ENCODE measurements at places on chromosomes 7 and 10. TPM values are rescaled to one million over a fixed set of nuclear protein-coding genes. Genes with fewer than 3 reads are reported as not detected.

DNA sequence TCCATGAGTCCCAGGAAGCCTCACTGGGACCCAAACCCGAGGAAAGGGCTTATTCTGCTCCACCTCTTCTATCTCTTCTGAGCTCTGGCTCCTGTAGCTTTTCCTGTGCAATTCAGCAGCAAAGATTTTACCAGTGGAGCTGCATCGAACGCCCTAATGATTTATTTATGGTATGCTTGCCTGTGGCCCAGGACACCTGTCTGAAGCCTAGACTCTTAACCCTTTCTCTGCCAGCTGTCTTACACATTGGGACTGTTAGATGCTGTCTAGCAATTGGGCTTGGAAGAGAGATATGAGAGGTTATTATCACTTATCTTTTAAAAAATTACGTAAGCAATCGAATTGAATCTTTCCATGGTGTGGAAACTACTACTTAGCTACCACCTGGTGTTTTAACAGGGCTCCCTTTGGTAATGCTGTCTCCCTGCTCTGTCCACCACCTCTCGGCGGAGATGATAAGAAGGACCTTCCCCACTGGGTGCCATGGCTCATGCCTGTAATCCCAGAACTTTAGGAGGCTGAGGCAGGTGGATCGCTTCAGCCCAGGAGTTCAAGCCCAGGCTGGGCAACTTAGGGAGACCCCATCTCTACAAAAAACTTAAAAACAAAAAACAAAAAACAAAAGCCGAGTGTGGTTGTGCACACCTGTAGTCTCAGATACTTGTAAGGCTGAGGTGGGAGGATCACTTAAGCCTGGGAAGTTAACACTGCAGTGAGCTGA is 8.8 kb downstream of the ACSL5 start:
- no peak for DNase-seq
- H3K4me3 ChIP-seq, result no peak overlapping the region
- H3K27ac ChIP-seq, result no peak overlapping the region
- H3K4me1 ChIP-seq, result no peaks in the 10 kb centered on the region

- no peaks in the 10 kb centered on the region for H3K27me3 ChIP-seq
- H3K36me3 ChIP-seq, result no peaks in the 10 kb centered on the region
- peak; percentile 63 for DNase-seq
- no peaks in the 10 kb centered on the region for H3K4me1 ChIP-seq
Observed at GRCh38 chr10:91251430-91252056, 31.1 kb downstream of the PCGF5 start.

DNA sequence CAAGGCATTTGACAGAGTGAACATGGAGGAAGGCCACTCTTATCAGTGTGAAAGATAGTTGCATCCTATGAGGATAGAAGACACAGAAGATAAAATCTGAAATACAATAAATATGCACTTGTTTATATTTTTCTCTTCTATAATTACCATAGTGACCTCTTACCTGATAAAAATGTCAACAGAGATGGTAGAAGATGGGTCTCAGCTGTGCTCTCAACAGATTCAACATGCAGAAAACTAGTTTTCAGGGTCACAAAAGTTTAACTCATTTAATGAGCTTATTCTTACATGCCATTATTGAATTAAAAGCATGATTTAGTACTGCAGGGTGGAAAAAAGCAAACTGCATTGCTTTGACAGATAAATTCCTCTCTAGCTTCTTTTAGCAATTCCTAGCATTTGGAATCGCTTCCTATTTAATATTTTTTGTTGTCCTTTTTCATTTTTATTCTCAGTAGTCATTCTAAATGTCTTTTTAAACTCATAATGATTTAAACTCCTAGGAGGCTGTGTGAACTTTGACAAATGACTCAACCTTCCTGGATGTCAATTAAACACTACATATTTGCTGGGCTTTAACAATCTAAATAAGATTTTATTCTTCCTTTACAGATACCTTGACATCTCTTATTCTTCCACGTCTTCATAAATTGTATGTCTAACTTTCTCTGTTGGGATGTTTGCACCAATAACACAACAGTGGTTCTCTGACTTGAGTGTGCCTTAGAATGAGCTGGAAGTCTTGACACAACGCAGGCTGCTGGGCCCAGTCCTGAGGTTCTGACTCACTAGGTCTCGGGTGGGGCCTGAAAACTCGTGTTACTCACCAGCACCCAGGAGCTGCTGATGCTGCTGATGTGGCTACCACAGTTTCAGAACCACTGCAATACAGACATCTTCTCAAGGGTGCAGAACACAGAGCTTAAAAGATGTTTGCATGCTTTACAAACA is 565.5 kb upstream of the IGFBP3 start:
- no peak for DNase-seq
- H3K4me1 ChIP-seq, result no peaks in the 10 kb centered on the region
- no peak overlapping the region for H3K4me3 ChIP-seq
- H3K27ac ChIP-seq, result no peak overlapping the region
- H3K36me3 ChIP-seq, result no peaks in the 10 kb centered on the region

DNA sequence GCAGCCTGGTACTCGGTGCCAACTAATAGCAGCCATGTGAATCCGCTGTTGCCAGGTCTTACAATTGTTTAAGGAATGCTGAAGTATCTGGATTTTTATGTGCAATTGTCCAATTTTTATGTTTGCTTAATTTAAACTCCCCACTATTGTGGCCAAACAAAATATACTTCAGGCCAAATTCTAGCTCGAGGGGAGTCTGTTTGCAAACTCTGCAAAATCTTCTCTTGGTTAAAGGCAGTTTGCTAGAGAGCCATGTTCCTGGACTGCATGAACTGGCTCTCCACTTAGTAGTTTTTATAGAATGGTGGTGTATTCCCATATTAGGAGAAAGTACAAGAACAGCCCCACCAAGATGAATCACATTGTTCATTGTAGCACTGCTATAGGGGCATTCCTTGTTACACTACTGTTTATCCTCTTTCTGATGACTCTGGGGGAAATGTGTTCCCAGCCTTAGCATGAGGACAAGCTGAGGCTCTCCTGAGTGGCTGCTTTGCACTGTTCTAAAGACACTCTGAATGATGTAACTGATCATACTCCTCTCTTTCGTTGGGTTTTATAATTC is 178.0 kb upstream of the GLI3 start:
- no peak overlapping the region for H3K27ac ChIP-seq
- no peak overlapping the region for H3K4me3 ChIP-seq
- H3K36me3 ChIP-seq, result no peaks in the 10 kb centered on the region
- no peak for DNase-seq
- no peaks in the 10 kb centered on the region for H3K4me1 ChIP-seq

NEBL gene
- total RNA-seq, result 103 TPM

SLC18A2 gene
- 1.9 TPM for total RNA-seq

CDK14 gene
- 78.0 TPM for total RNA-seq

DNA sequence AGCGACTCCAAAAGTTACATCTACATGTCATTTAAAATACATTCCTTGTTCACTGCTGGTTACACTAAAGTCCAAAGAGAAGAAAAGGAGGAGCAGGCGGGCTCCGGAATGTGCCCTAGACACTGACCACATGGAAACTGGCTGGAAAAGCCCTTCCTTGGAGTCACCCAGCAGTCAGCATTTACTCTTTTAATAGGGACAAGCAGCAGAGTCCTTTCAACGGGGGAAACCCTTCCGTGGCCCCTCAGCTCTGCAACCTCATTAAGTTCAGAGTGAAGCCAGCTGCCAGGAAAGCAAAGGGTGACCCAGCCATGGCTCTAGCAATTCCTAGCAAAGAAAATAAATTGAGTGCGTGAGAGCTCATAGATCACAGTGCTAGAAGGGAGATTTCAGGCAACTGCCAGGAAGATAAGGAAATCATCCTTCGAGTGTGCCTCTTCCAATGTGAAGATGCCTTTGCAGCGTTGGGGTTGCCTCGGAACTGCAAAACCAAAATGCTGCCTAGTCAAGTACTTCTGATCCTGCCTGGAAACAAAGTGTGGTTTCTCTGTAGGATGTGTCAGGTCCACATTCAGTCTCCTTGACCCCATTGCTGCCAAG is 101.6 kb downstream of the SORBS1 start:
- peak overlapping the region; percentile 91 for H3K27ac ChIP-seq
- no peak for DNase-seq
- H3K27me3 ChIP-seq, result no peaks in the 10 kb centered on the region

DNA sequence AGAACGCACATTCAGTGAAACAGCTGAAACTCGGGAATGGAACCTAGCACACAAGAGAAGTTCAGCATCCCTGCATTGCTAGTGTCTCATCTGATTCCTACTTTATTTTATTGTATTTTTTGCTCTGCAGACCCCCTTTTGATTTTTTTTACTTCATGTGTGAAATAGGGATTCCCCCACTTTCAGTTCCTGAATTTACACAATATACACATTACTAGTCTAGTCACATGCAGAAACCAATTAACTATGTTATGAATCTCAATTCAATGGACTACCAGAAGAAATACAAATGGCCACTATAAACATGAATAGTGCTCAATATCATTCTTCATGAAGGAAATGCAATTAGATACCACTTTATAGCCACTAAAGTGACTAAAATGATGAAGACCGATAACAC is 386.1 kb upstream of the COBL start:
- no peaks in the 10 kb centered on the region for H3K36me3 ChIP-seq
- no peaks in the 10 kb centered on the region for H3K4me1 ChIP-seq
- H3K27ac ChIP-seq, result no peak overlapping the region
- H3K27me3 ChIP-seq, result no peaks in the 10 kb centered on the region
- no peak overlapping the region for H3K4me3 ChIP-seq
- DNase-seq, result no peak
